ENCODE measurements at places on chromosomes 3 and 15.
A peak's percentile ranks its signal among the peaks of the same experiment; 100 is the strongest.

DNA sequence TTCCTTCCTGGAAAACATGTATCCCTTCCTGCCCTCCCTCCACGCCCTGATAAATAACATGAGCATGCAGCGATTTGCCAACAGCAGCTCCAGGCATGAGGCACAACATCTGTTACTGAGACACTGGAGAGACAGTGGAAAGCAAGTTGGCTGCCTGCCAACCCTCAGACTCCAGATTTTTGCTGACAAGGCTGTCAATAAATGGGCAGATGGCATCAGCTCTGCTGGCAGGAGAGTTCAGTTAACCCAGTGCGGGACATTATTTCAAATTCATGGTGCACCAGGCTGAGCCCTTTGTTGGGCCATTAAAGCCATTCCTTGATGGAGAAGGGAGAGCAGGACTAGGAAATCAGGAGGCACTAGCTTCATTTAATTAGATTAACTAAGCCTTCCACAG lies 293.3 kb downstream of the MEX3B start:
- DNase-seq: peak; percentile 84

DNA sequence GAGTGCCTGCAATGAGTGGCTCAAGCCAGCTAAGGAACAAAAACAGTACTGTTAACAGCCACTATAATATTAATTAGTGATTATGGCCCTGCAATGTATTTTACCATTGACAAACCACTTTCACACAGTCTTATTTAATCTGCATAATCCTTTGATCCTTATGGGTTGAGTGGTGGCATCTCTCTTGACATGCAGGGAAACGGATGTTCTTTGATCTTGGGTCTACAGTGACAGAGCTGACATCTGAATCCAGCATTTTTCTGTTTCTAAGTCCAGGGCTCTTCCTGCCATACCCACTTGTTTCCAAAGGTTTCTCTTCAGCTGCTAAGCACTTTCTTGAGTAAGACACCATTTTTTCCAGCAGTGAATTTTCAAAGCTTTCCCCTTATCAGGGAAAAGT lies 277.7 kb upstream of the ROPN1 start:
- no peak for DNase-seq

- no peak for DNase-seq
Observed at GRCh38 chr15:80998251-80998650, 2.5 kb upstream of the TLNRD1 start.

GRCh38 chr3:37904601-37905000 lies 42.9 kb downstream of the CTDSPL start:
- DNase-seq: no peak

- DNase-seq: no peak
Observed at GRCh38 chr15:29873264-29873663, 51.0 kb upstream of the TJP1 start.

DNA sequence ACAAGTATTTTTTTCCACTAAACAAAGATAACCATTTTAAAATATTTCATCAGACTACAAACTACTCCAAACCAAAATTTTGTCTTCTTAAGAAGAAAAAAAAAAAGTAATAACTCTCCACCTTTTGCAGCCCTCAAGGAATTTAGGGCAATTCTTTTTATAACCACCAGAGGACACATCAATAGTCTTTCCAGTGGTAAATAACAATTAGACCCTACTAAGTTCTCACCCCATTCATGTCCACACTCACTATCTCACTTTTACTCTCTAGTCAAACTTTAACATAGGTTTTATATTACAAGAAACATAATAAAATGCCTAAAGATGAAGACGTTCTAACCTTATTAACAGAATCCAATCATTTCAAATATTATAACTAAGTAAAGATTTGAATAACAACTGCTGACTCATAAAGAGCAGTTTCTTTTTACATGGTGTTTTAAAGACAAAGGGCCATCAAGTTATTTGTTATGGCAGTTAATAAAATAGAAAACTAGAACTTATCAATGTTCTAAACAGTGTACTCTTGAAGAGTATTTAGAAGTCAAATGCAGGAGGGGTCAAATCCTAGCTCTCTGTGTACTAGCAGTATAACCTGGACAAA lies 33.0 kb downstream of the CCDC39 start:
- no peak for DNase-seq

GRCh38 chr15:80467311-80467714 lies 63.1 kb downstream of the ARNT2 start:
- no peak for DNase-seq

- DNase-seq: no peak
Observed at GRCh38 chr3:111584744-111585143, 10.4 kb downstream of the ZBED2 start.

GRCh38 chr15:75750261-75751050 lies 37.8 kb upstream of the CSPG4 start:
- no peak for DNase-seq

GRCh38 chr15:25238716-25239470 lies 199.9 kb downstream of the UBE3A start:
- no peak for DNase-seq

- no peak for DNase-seq
Observed at GRCh38 chr3:113914646-113915045, 33.2 kb upstream of the ZDHHC23 start.

DNA sequence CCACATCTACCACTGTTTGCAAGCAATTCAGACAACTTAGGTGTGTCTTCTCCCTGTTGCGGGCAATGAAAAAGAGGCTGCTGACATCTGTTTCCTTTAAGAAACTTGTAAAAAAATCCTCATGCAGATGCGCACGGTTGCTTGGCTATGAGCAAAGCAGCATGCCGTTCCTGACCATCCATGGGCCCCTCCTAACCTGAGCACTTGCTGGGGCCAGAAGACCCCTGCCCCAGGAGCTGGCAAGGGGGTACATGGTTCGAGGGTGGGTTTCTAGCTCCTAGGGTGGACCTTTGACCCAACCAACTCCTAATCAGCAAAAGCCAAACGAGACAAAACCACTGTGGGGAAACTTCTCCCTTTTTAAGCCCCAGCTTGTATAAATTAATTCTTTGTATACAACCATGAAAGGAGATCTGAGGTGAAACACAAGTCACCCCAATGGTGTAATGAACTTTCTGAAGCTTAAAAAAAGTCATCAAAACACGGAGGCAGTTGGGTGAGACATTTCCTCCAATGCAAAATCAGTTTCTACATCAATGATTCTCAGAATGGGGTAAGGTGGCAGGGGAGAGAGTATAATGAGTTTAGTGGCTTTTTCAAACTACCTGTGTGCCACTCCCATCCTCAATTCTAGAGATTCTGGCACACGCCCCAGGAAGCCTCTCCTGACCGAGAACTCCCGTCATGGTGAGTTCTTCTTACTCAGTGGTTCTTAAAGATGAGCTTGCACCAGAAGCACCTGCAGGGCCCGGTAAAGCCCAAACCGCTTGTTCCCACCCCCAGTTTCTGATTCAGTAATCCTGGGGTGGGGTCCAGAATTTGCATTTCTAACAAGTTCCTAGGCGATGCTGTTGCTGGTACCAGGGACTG lies 44.1 kb downstream of the CPN2 start:
- DNase-seq: no peak

GRCh38 chr3:17367171-17367570 lies 375.3 kb downstream of the TBC1D5 start:
- DNase-seq: no peak
